ENCODE measurements at places on chromosomes 5 and 9. TPM values are rescaled to one million over a fixed set of nuclear protein-coding genes. Genes with fewer than 3 reads are reported as not detected.

Gene CARD9
- total RNA-seq = 3.5 TPM

DNA sequence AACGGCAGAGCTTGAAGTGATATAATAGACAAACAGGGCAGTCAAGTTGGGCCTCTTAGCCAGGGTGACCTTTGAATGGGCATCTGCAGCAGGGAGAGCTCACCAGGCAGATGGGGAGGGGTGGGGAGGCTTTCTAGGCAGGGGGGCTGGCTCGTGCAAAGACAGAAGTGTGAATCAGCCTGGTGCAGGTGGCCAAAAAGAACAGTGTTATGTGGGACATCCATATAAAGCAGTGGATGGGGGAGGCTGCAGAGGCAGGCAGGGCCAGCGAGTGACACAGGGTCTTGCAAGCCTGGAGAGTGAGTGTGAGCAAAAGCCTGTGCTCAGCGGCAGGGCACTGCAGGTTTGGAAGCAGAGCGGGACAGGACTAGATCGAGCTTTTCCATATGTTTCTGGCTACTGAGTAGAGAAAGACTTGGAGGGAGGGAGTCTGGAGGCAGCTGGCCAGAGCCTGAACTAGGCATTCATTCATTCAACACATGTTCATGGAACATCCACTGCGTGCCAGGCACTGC lies 14.2 kb upstream of the TTLL11 start:
- H3K27me3 ChIP-seq = no peaks in the 10 kb centered on the region
- H3K4me3 ChIP-seq = no peak overlapping the region
- H3K36me3 ChIP-seq = no peaks in the 10 kb centered on the region
- no peak for DNase-seq

Gene PCDHGB2
- 16.6 TPM for total RNA-seq

DNA sequence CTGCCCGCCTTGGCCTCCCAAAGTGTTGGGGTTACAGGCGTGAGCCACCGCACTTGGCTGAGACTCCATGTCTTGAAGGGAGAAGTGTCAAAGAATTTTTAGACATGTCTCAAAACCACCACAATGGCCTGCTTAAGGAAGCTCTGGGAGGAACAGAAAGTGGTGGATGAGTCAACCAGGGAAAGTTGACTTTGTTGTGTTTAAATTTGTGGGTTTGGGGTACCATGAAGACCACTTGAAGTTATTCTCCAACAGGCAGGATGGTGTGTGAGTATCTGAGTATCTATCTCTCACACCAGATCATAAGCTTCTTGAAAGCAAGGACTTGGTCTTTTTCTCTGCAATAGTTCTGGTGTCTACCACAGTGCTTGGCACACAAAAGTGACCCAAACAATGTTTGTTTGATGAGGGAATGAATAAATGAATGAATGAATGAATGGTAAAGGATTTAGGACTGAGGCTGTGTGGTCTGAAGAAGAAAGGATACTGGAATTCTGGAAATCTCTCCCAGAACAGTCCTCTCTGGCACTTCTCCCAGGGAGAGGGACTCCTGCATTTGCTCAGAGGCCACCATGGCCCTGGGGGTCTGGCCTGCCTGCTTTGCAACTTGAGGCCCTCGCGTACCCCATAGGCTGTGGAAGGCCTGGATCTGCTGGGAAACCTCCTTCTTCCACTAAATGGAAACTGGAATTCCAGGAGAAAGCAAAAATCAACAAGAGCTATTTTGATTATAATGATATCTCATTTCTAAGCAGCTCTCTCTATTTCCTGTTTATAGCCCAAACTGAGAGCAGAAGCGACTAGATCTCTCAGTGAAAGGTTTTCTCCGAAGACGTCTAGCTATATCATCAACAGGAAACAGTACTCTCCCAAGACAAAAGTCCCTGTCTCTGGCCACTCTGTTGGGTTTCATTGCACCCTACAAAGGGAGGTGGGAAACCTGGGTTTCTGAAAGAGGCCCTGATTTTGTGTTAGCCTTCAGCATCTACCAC lies 187.9 kb downstream of the PALM2AKAP2 start:
- no peaks in the 10 kb centered on the region for H3K4me1 ChIP-seq
- no peak overlapping the region for H3K4me3 ChIP-seq
- H3K27ac ChIP-seq = no peak overlapping the region
- H3K36me3 ChIP-seq = no peaks in the 10 kb centered on the region

GRCh38 chr5:144547098-144547499 lies 376.4 kb downstream of the KCTD16 start:
- no peak for DNase-seq
- H3K36me3 ChIP-seq = no peaks in the 10 kb centered on the region
- no peaks in the 10 kb centered on the region for H3K27me3 ChIP-seq
- H3K4me1 ChIP-seq = no peaks in the 10 kb centered on the region

DNA sequence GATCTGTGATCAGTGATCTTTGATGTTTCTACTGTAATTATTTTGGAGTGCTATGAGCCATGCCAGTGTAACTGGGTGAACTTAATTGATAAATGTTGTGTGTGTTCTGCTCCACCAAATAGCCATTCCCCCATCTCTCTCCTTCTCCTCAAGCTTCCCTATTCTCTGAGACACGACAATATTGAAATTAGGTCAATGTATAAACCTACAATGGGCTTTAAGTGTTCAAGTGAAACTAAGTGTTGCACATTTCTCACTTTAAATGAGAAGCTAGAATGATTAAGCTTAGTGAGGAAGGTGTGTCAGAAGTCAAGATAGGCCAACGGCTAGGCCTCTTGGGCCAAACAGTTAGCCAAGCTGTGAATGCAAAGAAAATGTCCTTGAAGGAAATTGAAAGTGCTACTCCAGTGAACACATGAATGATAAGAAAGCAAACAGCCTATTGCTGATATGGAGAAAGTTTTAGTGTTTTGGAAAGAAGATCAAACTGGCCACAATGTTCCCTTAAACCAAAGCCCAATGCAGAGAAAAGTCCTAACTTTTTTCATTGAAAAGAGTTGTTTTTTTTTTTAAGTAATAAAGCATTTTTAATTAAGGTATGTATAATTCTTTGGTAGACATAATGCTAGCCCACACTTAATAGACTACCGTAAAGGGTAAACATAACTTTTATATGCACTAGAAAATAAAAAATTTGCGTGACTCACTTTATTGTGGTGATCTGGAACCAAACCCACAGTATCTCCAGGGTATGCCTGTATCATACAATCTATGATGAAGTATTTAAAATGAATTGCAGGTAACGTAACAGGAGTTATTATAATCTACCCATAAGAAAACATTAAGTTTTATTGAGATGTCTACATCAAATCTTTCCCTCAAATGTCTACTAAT lies 42.5 kb upstream of the ALDH1A1 start:
- H3K27me3 ChIP-seq = no peaks in the 10 kb centered on the region
- H3K36me3 ChIP-seq = no peaks in the 10 kb centered on the region
- no peaks in the 10 kb centered on the region for H3K4me1 ChIP-seq
- H3K4me3 ChIP-seq = no peak overlapping the region
- no peak overlapping the region for H3K27ac ChIP-seq

Gene RLN1
- not detected for total RNA-seq

DNA sequence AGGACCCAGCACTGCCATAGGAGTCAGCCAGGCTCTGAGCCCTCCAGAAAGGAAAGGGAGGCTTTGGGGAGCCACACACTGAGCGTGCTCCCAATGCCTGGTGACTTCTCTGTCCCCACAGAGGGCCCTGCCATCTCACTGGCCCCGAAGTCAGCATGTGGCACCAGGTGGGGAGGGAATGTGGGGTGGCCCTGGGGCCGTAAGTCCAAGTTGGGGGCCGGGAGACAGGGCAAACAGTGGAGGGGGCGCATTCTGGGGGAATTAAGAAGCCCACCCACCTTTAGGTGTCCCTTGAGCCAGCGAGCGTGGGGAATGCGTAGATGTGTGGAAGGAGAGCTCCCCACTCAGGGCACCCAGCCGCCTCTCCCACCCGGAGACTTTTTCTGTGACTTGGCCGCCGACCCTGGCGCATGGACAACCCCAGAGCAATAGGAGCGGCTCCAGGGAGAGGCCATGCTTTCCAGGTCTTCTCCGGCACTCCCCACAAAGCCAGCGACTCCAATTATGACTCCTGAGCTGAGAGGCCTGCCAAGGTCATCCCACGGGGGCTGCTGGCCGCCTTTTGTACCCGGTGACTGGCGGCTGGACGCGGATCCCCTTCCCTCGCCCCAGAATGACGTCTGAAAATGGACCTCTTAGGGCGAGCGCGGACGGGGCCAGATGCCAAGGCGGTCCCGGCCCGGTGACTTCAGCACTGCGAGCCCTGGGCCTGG lies 9.8 kb downstream of the IRX1 start:
- no peak overlapping the region for H3K4me3 ChIP-seq
- no peak for DNase-seq
- H3K27ac ChIP-seq = no peak overlapping the region
- no peaks in the 10 kb centered on the region for H3K27me3 ChIP-seq
- H3K4me1 ChIP-seq = peaks cover 5% of the 10 kb centered on the region

DNA sequence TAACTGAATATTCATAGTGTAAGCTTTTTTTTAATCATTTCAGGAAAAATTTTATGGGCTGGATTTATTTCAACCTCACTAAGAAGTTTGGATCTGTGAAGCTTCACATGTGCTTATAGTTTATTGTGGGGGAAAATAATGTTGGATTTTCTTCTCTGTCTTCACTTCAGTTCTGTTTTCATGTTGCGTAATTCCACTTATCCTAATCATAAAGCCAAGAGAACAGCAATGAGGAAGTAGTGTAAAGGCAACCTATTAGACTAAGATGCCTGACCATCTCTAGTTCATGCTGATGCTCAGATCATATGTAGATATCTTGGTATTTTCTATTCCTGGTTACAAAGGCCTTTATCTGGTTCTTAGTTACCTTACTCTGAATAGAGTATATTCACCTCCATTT lies 50.0 kb downstream of the CD180 start:
- no peaks in the 10 kb centered on the region for H3K4me1 ChIP-seq
- H3K4me3 ChIP-seq = no peak overlapping the region
- no peaks in the 10 kb centered on the region for H3K36me3 ChIP-seq
- H3K27ac ChIP-seq = no peak overlapping the region
- DNase-seq = no peak

Gene CCNI2
- total RNA-seq = 2.7 TPM

DNA sequence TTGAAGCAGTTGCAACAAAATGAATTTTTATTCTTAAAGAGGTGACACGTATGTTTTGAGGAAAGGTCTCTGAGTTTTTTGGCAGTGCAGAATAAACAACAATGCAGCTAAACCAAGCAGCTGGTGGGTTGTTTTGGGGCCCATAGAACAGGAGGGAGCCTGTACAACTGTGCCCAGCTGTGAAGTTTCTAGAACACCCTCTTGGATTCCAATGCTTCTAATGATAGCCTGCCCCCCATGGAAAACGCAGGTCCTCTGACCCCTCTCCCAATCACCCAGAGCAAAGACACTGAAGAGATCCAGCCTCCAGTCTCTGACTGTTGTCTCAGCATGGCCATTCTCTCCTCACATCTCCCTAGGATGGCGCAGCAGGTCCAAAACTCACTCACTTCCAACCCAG lies 150.9 kb downstream of the MARCHF11 start:
- DNase-seq = no peak
- no peaks in the 10 kb centered on the region for H3K36me3 ChIP-seq
- no peak overlapping the region for H3K4me3 ChIP-seq
- no peaks in the 10 kb centered on the region for H3K4me1 ChIP-seq

Gene ACTBL2
- not detected for total RNA-seq

DNA sequence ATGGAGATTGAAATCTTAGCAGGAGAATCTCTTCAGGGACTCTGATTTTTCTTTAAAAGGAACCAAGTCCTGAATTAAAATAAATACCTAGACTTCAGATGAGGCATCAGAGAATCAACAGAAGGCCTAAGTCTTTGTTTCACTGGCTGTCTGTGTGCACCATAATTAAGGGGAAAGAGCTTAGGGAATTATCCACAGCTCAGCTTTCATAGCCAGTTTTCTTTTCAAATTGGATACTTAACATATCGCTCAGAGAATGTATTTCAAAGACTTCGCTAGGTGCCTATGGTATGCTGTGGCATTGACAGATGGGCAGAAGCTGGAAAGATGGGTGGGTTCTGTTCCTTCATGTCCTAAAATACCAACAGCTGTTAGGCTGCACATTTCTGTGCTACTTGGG lies 325.8 kb downstream of the TMEM38B start:
- H3K27ac ChIP-seq = no peak overlapping the region
- no peak for DNase-seq
- no peaks in the 10 kb centered on the region for H3K4me1 ChIP-seq
- no peak overlapping the region for H3K4me3 ChIP-seq

- no peak overlapping the region for H3K27ac ChIP-seq
- H3K36me3 ChIP-seq = no peaks in the 10 kb centered on the region
- no peaks in the 10 kb centered on the region for H3K27me3 ChIP-seq
Observed at GRCh38 chr9:7735311-7735710, 64.3 kb downstream of the DMAC1 start.

GRCh38 chr9:38707885-38708637 lies 11.9 kb downstream of the FAM240B start:
- no peak overlapping the region for H3K4me3 ChIP-seq
- H3K27ac ChIP-seq = no peak overlapping the region
- H3K36me3 ChIP-seq = no peaks in the 10 kb centered on the region
- H3K4me1 ChIP-seq = no peaks in the 10 kb centered on the region

GRCh38 chr5:14901462-14902051 lies 30.0 kb upstream of the ANKH start:
- H3K27ac ChIP-seq = no peak overlapping the region
- H3K27me3 ChIP-seq = no peaks in the 10 kb centered on the region
- no peak overlapping the region for H3K4me3 ChIP-seq
- DNase-seq = no peak

Gene CDO1
- 41.3 TPM for total RNA-seq

Data from testis (tissue), 5 donors.